PC-3 (cell line): ENCODE measurements at places on chromosomes 4 and X. TPM values are rescaled to one million over a fixed set of nuclear protein-coding genes. Genes with fewer than 3 reads are reported as not detected.

Gene JADE3
- 7.1 and 7.3 TPM in 2 replicates for total RNA-seq

Gene ATOH1
- not detected in 2 replicates for total RNA-seq

Gene BEND2
- not detected in 2 replicates for total RNA-seq

Gene ADH7
- not detected in 2 replicates for total RNA-seq

Gene MECP2
- total RNA-seq, result 40.8 and 47.3 TPM in 2 replicates

DNA sequence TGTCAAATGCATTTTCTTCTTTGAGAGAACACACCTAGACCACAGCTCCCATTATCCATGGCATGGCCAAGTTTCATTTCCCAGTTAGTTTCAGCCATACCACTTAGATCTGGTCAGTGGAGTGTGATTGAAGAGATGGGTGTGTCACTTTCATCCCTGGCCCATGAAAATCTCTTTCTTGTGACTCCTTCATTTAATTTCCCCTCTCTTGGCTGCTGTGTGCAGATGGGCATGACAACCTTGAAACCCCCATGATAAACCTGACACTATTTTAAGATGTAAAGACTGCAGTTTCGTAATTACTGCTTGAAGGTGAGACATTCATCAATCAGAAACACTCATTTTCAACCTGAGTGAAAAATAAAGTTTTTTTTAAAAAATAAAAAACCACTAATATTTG is 284.9 kb downstream of the IL15 start:
- no peak for DNase-seq

- no peak for DNase-seq
Observed at GRCh38 chr4:158827543-158827981, 58.7 kb downstream of the FNIP2 start.

DNA sequence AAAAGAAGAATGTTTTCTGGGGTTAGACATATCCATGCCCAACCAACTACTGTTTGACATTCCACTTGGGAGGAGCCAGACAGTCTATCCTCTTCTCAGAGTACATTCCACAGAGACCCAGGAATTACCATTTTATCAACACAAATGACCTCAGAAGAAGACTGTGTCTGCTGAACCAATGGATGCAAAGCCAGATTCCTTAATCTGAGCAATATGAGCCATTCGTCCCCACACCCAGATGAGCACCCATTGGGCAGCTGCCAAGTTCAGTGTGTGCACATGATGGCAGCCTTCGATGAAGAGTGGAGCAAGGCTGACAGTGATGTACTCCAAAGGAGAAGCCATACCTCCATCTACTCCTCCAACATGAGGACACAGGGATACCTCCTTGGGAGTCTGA is 111.3 kb downstream of the ZNF674 start:
- DNase-seq, result no peak

DNA sequence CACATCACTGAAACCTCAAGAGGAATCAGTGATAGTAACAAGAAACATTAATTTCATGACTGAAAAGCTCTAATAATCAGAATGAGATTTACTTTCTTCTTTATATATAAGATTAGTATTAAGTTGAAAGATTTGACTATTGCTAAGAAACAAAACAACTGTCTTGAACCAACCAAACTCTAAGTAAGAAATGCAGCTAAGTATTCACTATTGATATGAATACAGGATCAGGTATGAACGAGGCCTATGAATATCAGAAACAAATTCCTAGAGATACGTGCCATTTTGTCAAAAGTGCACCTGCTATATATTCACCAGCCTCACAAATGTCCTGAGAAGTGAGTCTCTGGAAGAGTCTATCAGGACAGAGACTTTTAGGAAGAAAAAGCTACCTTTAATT is 32.1 kb downstream of the GATB start:
- DNase-seq, result no peak

- no peak for DNase-seq
Observed at GRCh38 chr4:134313591-134313990, 112.0 kb upstream of the PABPC4L start.

GRCh38 chr4:41427306-41427882 is 110.6 kb upstream of the LIMCH1 start:
- DNase-seq, result no peak

DNA sequence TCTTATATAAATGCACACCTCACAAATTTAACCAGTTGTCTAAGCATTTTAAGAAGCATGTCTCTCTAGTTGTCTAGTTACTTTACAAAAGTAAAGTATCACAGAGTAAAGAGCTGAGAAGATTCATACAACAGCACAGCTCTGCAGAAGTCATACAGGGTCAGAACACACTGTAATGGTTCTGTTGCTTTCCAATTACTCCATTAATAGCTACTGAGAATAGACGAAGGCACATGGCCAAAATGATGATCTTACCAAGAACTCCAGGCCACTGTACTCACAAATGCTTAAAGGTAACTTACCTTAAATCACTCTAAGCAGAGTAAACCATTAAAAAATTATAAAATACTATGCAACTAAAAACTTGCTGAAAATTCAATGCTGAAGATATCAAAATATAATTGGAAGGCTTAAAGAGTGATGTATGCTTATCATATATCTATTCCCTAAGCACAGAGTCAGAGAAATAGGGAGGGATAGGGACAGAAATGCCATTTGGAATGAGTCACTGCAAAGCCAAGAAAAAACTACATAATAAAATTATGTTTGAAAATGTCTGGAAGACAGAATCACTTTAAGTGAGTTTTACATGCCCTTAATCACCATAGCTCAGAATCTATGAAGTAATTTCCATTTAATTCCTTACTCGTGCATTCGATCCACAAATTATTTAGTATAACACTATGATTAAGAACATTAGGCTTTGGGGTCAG is 71.0 kb downstream of the DDX60L start:
- peak; percentile 68 for DNase-seq

- no peak for DNase-seq
Observed at GRCh38 chr4:127414951-127415606, 217.7 kb upstream of the INTU start.

DNA sequence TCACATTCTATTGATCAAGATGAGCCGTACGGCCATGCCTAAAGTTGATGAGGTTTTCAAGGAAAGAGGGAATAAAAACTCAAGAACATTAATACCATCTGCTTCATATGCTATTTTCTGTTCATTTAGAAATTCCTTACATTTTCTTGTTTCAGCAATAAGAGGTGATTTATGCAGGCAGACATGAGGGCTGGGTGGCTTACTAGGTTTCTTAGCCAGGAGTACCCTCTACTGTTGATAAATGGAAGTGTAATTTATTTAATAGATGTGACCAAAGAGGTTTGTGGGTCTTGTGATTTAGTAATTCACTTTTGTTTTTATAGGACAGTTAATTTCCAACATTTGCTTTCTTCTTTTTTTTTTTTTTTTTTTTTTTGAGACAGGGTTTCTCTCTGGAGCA is 6.4 kb upstream of the SMIM9 start:
- DNase-seq, result peak; percentile 67

Gene ATG4A
- total RNA-seq, result 15.0 and 21.0 TPM in 2 replicates

DNA sequence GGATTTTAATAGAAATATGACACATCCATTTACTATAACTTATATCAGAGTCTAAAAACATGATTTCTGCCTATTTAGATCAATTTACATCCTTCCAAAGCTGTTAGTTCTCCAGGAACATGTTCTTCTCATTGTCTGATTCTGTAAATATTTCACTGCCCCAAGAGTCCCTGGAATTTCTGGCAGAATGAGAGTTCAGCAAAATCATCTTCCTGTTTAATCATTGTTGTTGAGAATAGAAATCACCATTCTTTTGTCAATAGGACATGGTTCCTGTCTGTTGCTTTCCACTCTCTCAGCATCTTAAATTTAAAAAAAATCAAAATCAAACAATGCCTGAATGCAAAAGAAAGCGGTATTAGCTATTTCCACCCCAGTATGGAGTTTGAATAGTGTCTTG is 172.8 kb upstream of the FRMPD4 start:
- DNase-seq, result no peak
